ENCODE measurements at places on chromosomes 1 and 21. TPM values are rescaled to one million over a fixed set of nuclear protein-coding genes. Genes with fewer than 3 reads are reported as not detected.

The EPS8L3 gene
- not detected for total RNA-seq

DNA sequence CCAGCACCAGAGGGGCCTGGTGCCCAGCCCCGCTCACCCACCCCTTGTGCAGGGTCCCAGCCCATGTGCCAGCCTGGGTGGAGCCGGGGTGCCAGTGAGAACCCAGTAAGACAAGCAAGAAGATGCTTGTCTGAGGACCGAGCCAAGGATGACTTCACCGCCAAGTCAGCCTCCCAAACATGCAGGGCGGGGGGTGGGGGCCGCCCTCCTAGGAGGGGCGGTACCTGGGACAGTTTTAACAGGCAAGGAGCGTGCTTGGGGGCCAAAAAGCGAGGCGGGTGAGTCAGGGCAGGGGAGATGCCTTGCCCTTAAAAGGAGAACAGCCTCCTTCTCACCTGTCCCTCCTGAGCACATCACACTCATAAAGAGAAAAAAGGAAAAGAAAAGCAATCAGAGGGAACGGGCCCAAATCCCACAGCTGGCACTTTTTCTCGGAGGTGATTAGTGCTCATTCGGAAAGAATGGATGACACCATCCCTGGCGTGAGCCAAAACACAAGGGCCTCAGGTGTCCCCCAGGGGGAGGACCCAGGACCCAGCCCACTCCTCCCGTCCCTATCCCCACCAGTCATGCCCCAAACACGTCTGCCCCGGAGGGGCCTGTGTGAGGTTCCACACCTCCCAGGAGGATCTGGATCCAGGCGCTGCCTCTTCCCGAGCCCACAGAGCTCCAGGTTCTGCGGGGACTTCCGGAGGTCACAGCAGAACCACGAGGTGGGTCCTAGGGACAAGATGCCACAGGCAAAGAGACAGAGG is 77.6 kb upstream of the IFFO2 start:
- H3K4me3 ChIP-seq = no peak overlapping the region
- H3K36me3 ChIP-seq = no peaks in the 10 kb centered on the region
- H3K27me3 ChIP-seq = no peaks in the 10 kb centered on the region
- no peak overlapping the region for H3K27ac ChIP-seq
- DNase-seq = peak; percentile 51
- H3K4me1 ChIP-seq = no peaks in the 10 kb centered on the region

GRCh38 chr1:109828756-109829505 is 65.2 kb upstream of the EPS8L3 start:
- H3K4me1 ChIP-seq = peaks cover 8% of the 10 kb centered on the region
- H3K27ac ChIP-seq = no peak overlapping the region
- H3K4me3 ChIP-seq = no peak overlapping the region
- no peaks in the 10 kb centered on the region for H3K27me3 ChIP-seq
- DNase-seq = no peak
- no peaks in the 10 kb centered on the region for H3K36me3 ChIP-seq

GRCh38 chr1:107430540-107431228 is 289.8 kb downstream of the NTNG1 start:
- no peaks in the 10 kb centered on the region for H3K4me1 ChIP-seq
- H3K27me3 ChIP-seq = no peaks in the 10 kb centered on the region
- H3K36me3 ChIP-seq = no peaks in the 10 kb centered on the region
- no peak overlapping the region for H3K4me3 ChIP-seq

The RIPPLY3 gene
- not detected for total RNA-seq

The CCDC27 gene
- total RNA-seq = not detected

DNA sequence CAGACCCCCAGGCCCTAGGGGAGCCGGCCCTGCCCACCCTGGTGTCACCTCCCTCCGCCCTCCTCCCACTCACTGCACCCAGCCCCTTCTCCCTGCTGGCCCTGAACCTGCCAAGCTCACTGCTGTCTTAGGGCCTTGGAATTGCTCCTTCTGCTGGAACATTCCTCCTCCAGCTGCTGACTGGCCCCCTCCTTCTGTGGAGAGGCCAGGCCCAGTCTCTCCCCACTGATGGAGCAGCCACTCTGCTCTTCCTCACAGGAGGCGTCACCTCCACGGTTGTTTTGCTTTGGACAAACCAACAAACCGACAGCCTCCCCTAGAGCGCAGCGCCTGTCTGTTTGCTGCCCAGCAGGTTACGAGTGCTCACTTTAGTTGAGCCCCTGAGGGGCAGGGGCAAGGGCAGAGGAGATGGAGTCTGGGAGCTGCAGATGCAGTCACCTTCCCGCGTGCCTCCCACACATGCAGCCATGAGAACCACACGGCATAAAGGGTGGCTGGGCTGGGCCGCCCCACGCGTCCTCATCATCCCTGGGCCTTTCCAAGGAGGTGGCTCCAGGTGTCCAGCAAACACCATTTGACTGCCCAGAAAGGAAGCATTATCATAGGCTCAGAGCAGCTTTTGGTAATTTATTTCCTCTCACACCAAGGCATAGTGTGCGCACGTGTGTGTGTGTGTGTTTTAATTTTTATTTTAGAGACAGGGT is 9.4 kb downstream of the OXCT2 start:
- H3K36me3 ChIP-seq = peaks cover 20% of the 10 kb centered on the region
- H3K27ac ChIP-seq = no peak overlapping the region
- H3K4me3 ChIP-seq = no peak overlapping the region
- DNase-seq = peak; percentile 43

- H3K4me3 ChIP-seq = no peak overlapping the region
- no peaks in the 10 kb centered on the region for H3K4me1 ChIP-seq
- H3K27ac ChIP-seq = no peak overlapping the region
- DNase-seq = no peak
Measured at GRCh38 chr1:3890389-3891328, 9.4 kb downstream of the C1orf174 start.

GRCh38 chr1:40264354-40264781 is 6.3 kb downstream of the ZMPSTE24 start:
- peaks cover 33% of the 10 kb centered on the region for H3K36me3 ChIP-seq
- H3K4me1 ChIP-seq = peaks cover 68% of the 10 kb centered on the region
- peak overlapping the region; percentile 89 for H3K27ac ChIP-seq
- DNase-seq = peak; percentile 66
- H3K4me3 ChIP-seq = no peak overlapping the region
- H3K27me3 ChIP-seq = no peaks in the 10 kb centered on the region

Data from ascending aorta (tissue), 2 donors.